ENCODE measurements at places on chromosomes 13 and 19. TPM values are rescaled to one million over a fixed set of nuclear protein-coding genes. Genes with fewer than 3 reads are reported as not detected.

The FFAR2 gene
- not detected for total RNA-seq

The NLRP4 gene
- total RNA-seq: not detected

The ZNF329 gene
- 14.1 TPM for total RNA-seq

The MRPS12 gene
- total RNA-seq: 56.5 TPM

The TMEM150B gene
- not detected for total RNA-seq

The PLVAP gene
- not detected for total RNA-seq

The RASAL3 gene
- total RNA-seq: not detected

The CYP2A6 gene
- total RNA-seq: not detected

The ZNF799 gene
- total RNA-seq: 2.6 TPM

The ZNF91 gene
- total RNA-seq: 7.9 TPM

The DMKN gene
- total RNA-seq: 269 TPM

The CBY2 gene
- total RNA-seq: not detected

The SWSAP1 gene
- 0.53 TPM for total RNA-seq

The B3GNT8 gene
- 14.3 TPM for total RNA-seq

The ZNF615 gene
- 9.0 TPM for total RNA-seq

The MAST1 gene
- total RNA-seq: 0.38 TPM

The FZR1 gene
- 25.5 TPM for total RNA-seq

The AXL gene
- total RNA-seq: 23.7 TPM

The KANK3 gene
- 0.64 TPM for total RNA-seq

The ZNF506 gene
- total RNA-seq: 12.0 TPM

The PLEKHA4 gene
- 0.79 TPM for total RNA-seq

The FFAR3 gene
- not detected for total RNA-seq

The ARL11 gene
- under 0.01 TPM for total RNA-seq

The NLRP9 gene
- not detected for total RNA-seq

The CYP4F11 gene
- 2.7 TPM for total RNA-seq

The MTMR6 gene
- 22.1 TPM for total RNA-seq

The ZNF540 gene
- total RNA-seq: under 0.01 TPM

The CDC37 gene
- total RNA-seq: 195 TPM

The SPRYD7 gene
- total RNA-seq: 5.0 TPM

The PDX1 gene
- total RNA-seq: not detected

The MEF2B gene
- total RNA-seq: 0.26 TPM

The RPS16 gene
- total RNA-seq: 94.3 TPM

The CNN1 gene
- not detected for total RNA-seq

The TMC4 gene
- 23.2 TPM for total RNA-seq

The IFNL1 gene
- total RNA-seq: not detected

The MPND gene
- 3.7 TPM for total RNA-seq

The KBTBD6 gene
- 4.6 TPM for total RNA-seq

The ERICH4 gene
- not detected for total RNA-seq

The CCDC124 gene
- 37.9 TPM for total RNA-seq

The SIGLEC5 gene
- not detected for total RNA-seq

The SRRM5 gene
- total RNA-seq: not detected

The ZNF229 gene
- 10.8 TPM for total RNA-seq

The SKA3 gene
- 1.8 TPM for total RNA-seq

The AP1M2 gene
- total RNA-seq: 135 TPM

The FREM2 gene
- under 0.01 TPM for total RNA-seq

The PRR19 gene
- not detected for total RNA-seq

The CRX gene
- total RNA-seq: not detected

The C19orf18 gene
- total RNA-seq: 0.26 TPM

The CRLF1 gene
- 0.64 TPM for total RNA-seq

The COX6B2 gene
- total RNA-seq: 0.26 TPM

The PLPP2 gene
- total RNA-seq: 39.8 TPM

The NCR1 gene
- total RNA-seq: not detected
